ENCODE measurements at places on chromosomes 3 and 15.
A peak's percentile ranks its signal among the peaks of the same experiment; 100 is the strongest.

DNA sequence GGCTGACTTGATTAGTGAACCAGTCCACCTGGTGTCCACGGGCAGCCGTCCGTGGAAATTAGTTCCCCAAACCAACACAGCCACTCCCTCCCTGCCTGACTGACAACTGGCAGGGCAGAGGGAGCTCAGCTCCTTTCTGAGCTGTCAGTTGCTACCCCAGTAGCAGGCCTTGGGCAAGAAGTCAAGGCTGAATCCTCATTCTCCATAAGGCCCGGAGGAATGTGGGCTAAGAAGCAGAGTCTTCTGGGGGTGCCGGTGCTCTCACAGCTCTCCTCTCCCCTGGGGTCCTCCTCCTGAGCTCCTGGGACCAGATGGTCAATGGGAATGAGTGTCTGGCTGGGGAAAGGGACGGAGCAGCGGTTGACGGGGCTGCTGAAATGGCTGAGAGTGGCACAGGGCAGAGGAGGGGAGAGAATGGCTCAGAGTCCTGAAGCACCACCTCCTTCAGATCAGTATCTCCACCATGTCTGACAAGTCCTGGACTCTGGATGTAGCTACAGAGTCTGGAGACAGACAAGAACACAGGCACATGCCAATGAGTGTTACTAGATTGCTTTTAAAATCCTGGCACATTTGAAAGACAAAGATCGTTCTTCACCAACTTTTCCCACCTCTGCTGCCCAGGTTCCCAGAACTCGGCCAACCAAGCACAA is 16.9 kb downstream of the AMOTL2 start:
- no peak for DNase-seq

GRCh38 chr3:27462228-27462627 is 22.0 kb downstream of the SLC4A7 start:
- no peak for DNase-seq

DNA sequence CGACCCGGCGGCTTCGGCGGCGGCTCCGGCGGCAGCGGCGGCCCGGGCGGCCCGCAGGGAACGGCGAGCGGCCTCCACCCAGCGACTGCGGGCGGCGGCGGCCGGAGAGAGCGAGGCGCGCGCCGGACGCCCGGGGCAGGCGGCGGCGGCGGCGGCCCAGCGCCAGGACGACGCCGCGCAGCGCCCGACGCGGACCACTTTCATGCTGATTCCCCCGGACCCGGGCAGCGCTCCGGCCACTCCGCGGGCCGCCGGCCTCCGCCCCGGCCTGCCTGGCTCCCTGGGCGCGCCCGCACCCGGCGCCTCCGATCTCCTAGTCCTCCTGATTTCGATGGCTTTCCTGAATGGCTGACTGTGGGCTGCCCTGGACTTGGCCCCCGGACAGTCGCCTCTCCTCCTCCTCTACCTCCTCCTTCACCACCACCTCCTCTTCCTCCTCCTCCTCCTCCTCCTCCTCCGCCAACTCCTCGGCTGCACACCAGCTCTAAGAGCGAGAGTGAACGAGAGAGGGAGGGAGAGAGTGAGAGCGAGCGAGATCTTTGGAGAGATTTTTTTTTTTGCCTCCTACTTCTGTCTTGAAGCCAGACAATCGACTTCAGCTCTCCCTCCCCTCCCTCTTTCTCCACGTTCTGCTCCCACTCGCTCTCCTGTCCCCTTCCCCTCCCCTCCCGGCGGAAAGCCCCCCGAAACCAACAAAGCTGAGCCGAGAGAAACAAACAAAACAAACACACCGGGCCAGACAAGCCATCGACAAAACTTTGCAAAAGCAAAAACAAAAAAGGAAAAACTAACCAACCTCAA is 844 bp downstream of the NR2F2 start:
- DNase-seq, result no peak

DNA sequence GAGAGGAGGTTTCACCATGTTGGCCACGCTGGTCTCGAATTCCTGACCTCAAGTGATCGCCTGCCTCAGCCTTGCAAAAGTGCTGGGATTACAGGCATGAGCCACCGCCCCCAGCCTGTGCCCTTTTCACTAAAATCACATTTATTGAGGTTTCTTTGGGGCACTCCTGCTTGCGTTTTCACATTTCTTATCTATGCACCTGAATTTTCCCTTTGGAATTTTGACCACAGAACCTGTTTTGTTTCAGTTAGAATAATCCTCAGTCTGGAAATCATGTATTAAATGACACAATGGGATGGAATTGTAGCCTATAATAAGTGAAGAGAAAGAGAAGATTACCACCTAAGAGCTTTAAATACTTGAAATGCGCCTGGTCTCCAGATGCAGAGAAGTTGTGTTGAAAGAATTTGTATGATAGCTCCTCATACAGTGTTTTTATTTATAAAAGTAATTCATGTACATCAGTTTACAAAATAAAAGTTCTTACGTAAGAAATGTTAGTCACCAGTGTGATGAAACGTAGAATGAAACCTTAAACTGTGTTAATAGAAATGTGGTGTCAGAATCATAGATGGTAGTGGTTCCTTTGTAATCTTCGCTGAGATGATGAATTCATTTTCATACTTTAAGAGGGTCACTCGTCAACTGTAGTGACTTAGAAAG is 107.0 kb downstream of the TCF12 start:
- DNase-seq, result no peak

DNA sequence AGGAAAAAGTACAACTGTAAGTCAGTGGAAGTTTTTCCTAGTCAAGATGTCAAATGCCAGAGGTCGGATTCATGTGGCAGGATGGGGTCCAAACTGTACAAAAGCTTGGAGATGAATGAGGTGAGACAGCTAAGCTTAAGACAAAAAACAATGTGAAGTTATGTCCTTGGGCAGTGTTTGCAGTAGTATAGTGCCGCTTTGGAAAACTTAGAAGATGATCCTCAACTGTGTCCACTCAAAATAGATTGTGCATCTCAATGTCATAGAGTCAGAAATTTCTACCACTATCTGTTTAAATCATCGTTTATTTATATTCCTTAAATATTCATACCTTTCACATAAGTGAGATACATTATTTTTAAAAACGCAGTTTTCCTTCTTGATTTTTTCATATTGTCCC is 77.3 kb downstream of the MBNL1 start:
- no peak for DNase-seq

DNA sequence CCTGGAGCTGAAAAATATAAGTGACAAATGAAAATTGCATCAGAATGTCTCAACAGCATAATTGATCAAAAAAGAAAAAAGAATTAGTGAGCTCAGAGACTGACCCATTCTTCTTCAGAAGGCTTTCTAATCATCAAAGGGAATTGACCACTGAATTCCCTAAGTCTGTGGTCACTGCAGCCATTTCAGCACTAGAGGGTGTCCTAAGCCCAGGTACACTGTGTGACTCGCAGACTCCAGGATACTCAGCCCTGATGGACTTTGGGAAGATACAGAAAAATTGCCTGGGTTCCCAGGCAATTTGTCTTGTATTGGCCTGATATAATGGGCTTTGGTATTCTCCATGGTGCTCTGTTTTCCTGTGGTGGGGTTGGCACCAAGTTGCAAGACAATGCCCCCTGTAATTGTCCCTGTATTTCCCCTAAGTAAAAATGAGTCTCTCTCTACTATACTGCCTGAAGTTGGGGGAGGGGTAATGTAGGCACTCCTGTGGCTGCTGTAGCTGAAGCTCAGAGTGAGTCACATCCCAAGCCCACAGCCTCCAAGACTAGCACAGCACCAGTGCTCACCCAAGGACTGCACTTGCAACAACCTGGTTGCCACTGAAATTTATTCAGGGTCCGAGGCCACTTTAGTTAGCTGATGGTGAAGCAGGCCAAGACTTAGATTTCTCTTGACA is 256.0 kb upstream of the STAC start:
- DNase-seq, result no peak

DNA sequence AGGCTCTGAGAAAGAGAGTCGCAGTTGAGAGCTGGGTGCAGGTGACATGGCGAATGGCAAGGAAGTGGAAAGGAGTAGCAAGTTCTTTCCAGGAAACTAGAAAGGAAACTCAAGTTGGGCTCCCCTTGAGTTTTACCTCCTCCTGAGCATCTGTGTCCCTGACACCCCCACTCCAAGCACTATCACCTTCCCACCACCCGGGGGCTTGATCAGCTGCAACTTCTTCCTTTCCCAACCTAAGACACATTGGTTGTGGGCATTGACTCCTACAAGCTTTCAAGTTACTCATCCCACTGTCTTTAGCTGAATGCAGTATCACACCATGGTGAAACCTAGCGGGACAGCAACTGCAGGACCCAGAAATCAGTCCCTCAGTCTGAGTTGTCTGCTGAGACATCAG is 256.6 kb upstream of the NR2F2 start:
- no peak for DNase-seq

DNA sequence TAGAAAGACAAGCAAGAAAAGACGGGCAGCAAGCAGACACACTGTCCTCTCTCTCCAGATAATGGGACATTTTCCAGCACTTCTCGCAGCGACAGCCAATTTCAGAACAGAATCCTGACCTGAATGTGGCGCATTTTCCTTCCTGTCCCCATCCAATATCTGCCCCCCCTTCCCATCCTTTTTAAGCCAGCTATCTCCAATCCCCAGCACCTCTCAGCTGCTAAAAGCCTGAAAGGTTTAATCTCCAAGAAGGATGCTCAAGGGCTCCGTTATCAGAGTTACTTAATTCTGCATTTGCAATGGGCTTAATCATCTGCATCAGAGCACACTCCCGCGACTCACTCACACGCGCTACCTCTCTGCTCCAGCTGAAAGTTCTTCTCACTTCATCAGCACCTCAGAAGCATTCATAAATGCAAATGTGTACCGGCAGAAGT is 50.5 kb downstream of the SRGAP3 start:
- peak; percentile 80 for DNase-seq

DNA sequence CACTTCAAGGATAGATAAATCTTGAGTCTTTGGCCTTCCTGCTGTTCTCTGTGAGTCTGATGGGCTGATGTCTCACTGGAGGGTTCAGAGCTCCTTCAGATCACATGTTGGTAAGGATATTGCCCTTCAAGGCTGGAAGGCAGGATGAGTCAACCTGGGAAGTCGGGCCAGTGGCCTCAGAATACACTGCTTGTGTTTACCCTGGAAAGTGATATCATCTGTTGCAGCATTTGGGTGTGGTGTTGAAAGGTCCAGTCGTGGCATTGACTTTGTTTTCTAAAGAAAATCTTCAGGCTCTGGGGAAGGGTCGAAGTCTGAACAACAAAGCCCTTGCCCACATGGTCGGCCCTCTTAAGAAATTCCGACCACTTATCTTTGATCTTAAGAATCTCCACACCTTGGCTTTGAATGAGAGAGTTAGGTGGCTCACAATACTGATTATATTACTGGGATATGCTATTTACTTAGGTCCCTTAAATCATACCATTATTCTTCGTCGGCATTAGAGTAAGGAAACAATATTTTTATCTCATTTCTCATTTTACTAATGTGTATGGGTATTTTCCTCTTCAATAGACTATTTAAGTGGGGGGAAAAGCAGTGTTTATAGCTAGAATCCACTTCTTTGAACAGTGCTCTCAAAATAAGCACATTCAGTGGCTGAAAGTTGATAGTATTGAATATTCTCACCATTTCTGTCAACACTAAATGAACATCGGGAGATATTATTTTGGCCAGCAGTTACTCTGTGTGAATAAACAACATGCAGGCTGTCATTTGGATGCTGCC is 303.9 kb upstream of the RASGRP1 start:
- DNase-seq, result no peak

- no peak for DNase-seq
These were observed 53.9 kb downstream of the ARHGEF26 start for GRCh38 chr3:154175041-154175440.

DNA sequence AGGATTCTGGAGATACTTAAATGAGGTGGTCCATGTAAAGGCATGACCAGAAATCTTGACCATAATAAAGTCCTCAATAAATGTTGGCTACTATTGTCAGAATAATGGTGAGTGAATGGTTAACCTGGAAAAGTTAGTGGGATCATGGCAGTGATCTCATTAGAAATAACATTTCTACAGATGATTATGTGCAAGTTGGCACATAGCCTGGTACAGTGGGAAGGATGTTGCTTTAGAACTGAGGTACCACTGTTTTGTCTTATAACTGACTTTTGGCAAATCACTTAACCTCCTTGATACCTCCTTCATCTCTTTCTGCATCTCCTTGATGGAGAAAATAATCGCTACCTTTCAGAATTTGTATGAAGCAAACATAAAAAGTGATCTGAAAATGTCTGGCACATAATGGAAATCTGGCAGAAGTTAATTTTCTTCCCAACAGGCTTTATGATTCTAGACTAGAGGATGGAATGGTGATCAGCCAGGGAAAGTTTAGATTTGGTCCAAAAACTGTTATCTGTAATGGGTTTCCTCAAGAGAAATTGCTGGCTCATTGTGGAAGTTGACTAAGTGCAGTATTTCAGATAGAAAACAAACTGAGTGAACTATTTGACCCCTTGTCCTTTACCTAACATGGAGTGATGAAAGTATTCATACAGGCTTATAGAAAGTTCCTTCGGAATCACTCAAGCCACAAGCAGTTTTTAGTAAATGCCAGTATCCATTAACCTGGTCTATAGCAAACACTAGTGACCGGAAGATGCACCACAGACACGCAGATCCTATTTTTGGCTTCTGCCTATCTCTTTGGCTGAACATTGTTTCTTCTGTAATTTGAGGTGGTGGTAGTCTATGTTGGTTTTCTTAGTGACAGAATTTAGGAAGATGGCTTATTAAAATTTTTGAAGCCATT is 449.6 kb upstream of the TGFBR2 start:
- no peak for DNase-seq

DNA sequence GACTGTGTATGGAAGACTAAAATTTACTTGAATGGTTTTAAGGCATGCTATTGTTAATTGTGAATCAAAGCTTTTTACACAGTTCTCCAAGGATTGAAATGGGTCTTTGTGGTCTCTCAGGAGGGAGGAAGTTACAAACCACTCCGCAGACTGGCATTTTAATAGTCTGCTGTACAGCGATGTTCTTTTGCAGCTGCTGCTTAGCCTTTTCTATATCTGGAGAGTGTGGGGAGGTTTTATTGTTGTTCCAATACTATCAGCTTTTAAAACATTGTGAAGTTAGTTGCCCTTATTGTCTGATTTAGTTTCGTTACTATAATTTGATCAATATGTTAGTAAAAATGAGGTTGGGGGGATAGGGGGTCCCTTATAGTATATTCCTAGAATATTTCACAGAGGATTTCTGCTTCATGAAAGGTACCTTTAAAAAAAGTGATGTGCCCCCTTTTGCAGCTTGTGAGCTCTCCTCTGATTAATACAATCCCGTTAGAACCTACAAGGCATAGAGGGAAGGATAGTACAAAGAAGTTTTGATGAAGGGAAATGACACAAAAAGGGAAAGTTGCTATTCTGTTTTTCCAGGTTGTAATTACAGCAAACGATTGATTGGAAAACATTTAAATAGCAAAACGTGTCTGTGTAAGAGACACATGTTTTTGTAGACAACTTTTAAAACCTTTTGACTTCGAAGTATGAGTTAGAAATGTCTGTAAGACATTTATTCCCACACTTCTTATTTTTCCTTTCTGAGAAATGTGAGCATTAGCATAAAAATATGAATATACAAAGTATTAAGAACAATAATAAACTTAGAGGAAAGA is 158.3 kb upstream of the CGNL1 start:
- DNase-seq, result peak; percentile 78

DNA sequence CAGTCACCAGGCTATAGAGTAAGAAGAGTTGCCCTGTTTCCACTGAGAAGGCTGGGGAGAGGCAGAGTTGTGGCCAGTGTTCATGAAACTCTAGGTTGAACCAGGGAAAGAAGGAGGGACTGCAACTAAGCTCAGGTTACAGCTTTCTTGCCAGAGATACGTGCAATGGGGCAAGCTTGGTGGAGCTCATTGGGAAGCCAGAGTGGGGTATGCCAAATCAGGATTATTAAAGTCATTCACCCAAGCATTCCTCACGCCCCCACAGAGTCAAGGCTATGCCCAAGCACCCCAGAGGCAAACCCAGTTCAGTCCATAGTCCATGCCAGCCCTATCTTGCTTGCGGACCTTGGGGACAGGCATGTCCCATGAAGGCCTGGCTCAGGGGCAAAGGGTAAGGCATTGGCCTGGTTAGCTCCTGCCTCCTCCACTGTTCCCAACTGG is 17.6 kb downstream of the SLC6A20 start:
- no peak for DNase-seq

Measured in Ammon's horn (tissue), 1 donor.